ENCODE measurements at places on chromosomes 5 and 9. TPM values are rescaled to one million over a fixed set of nuclear protein-coding genes. Genes with fewer than 3 reads are reported as not detected.

GRCh38 chr5:60703944-60704343, 4.0 kb upstream of the DEPDC1B start:
- no peak overlapping the region for H3K4me3 ChIP-seq
- no peaks in the 10 kb centered on the region for H3K27me3 ChIP-seq
- no peak for DNase-seq
- H3K4me1 ChIP-seq, result peaks cover 15% of the 10 kb centered on the region
- H3K27ac ChIP-seq, result no peak overlapping the region
- H3K36me3 ChIP-seq, result no peaks in the 10 kb centered on the region

- peak; percentile 12 for DNase-seq
- H3K27ac ChIP-seq, result no peak overlapping the region
- no peaks in the 10 kb centered on the region for H3K4me1 ChIP-seq
Observed at GRCh38 chr5:175680463-175680862, 22.6 kb downstream of the HRH2 start.

LCN15 gene
- not detected for total RNA-seq

GRCh38 chr5:6125781-6126180, 252.6 kb downstream of the MED10 start:
- H3K36me3 ChIP-seq, result no peaks in the 10 kb centered on the region
- no peak for DNase-seq
- no peaks in the 10 kb centered on the region for H3K27me3 ChIP-seq
- H3K4me1 ChIP-seq, result no peaks in the 10 kb centered on the region
- no peak overlapping the region for H3K4me3 ChIP-seq
- H3K27ac ChIP-seq, result no peak overlapping the region

TRIO gene
- total RNA-seq, result 148 TPM

DNA sequence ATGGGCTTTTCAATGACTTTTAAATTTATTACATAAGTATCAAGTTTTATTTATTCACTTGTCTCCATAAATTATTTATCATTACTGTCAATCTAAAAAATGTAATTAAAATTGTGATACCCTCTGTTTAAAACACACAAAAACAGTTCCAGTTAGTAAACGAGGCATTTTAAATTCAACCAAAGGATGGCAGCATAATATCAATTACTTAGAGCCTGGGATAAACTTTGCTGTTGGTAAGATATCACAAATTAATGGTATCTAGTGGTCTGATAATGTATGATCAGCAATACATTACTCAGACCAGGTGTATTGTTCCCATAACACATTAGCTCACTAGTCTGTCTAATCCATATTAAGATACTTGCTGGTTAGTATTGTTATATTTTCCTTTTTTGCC, 9.6 kb upstream of the IFNE start:
- H3K27ac ChIP-seq, result no peak overlapping the region
- no peaks in the 10 kb centered on the region for H3K36me3 ChIP-seq
- no peak overlapping the region for H3K4me3 ChIP-seq
- no peak for DNase-seq

DNA sequence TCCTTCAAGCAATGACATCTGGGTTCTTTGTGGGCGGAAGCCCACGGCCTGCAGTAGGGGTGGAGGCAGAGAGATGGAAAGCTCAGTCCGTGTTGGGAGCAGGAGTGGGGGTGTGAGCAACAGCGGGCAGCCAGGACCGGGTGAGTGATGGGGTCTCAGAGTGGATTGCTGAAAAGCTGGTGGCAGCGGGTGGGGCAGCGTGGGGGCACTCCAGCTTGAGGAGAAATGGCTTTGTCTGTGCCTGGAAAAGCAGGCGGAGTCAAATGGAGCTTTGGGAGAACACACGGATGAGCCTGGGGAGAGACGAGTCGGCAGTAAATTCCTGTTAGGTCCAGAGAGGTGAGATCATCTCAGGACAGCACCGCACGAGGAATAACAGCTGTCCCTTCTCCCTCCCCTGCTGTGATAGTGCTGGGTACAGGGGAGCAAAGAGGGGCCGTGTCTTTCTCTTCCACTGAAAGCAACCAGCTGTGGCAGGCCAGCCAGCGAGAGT, 42.1 kb downstream of the CACNA1B start:
- H3K27me3 ChIP-seq, result no peaks in the 10 kb centered on the region
- H3K4me3 ChIP-seq, result no peak overlapping the region
- H3K36me3 ChIP-seq, result no peaks in the 10 kb centered on the region
- DNase-seq, result no peak
- H3K4me1 ChIP-seq, result no peaks in the 10 kb centered on the region

GRCh38 chr5:160837211-160837610, 14.8 kb downstream of the ATP10B start:
- no peaks in the 10 kb centered on the region for H3K27me3 ChIP-seq
- peaks cover 8% of the 10 kb centered on the region for H3K4me1 ChIP-seq
- H3K4me3 ChIP-seq, result no peak overlapping the region
- no peak for DNase-seq

NOXA1 gene
- 6.5 TPM for total RNA-seq

DNA sequence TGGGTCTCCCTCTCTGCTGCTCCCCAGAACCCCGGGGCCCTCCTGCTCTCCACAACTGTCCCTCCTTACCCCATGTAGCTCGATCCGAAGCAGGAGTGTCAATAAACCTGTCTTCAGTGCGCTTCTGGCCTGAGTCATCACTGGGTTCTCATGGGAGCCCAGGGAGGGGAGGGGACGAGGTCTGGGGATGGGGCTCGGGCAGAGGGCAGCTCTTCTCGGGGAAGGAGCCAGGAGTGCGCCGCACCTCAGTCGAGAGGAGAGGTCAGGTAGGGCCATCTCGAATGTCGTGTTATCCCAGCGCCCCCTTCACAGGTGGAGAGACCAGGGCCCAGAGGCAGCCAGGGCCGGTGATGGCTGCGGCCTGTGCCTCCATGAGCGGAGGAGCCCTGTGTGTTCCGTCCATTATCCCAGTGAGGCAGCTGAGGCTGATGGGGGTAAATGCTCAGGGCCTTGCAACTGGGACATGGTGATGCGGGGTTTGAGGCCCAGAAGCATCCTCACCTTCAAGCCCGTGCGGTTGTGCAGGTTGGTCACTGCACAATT, 52.1 kb downstream of the LRSAM1 start:
- no peak for DNase-seq
- H3K27ac ChIP-seq, result no peak overlapping the region
- no peaks in the 10 kb centered on the region for H3K27me3 ChIP-seq

- no peak overlapping the region for H3K4me3 ChIP-seq
- H3K27ac ChIP-seq, result no peak overlapping the region
- H3K36me3 ChIP-seq, result no peaks in the 10 kb centered on the region
- no peak for DNase-seq
Observed at GRCh38 chr5:123671711-123672456, 159.9 kb downstream of the CSNK1G3 start.

- H3K27ac ChIP-seq, result no peak overlapping the region
- no peak overlapping the region for H3K4me3 ChIP-seq
- no peaks in the 10 kb centered on the region for H3K4me1 ChIP-seq
Observed at GRCh38 chr5:15002173-15002572, 130.6 kb upstream of the ANKH start.

GRCh38 chr9:28234133-28234893, 661.0 kb upstream of the C9orf72 start:
- no peaks in the 10 kb centered on the region for H3K4me1 ChIP-seq
- no peaks in the 10 kb centered on the region for H3K36me3 ChIP-seq
- no peak overlapping the region for H3K27ac ChIP-seq
- H3K4me3 ChIP-seq, result no peak overlapping the region
- H3K27me3 ChIP-seq, result no peaks in the 10 kb centered on the region

DNA sequence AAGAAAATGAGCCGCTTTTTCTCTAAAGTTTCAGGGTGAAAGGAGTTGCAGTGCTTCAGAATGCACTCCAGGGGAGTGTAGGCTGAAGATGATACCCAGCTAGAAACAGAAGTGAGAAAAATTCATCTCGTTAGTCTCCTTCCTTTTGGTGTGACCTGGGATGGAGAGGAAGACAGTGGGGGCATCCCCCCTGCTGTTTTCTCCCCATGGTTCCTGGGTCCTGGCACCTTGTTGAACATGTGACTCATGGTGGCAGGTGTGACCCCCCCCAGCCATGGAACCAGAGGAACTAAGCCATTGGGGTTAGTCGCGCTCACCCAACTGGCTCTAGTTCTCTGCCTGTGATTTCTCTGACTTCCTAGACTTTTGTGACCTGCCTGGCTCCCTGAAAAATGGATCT, 424.6 kb downstream of the CSNK1G3 start:
- H3K27me3 ChIP-seq, result no peaks in the 10 kb centered on the region
- no peak for DNase-seq
- no peaks in the 10 kb centered on the region for H3K36me3 ChIP-seq
- H3K4me1 ChIP-seq, result no peaks in the 10 kb centered on the region

DNA sequence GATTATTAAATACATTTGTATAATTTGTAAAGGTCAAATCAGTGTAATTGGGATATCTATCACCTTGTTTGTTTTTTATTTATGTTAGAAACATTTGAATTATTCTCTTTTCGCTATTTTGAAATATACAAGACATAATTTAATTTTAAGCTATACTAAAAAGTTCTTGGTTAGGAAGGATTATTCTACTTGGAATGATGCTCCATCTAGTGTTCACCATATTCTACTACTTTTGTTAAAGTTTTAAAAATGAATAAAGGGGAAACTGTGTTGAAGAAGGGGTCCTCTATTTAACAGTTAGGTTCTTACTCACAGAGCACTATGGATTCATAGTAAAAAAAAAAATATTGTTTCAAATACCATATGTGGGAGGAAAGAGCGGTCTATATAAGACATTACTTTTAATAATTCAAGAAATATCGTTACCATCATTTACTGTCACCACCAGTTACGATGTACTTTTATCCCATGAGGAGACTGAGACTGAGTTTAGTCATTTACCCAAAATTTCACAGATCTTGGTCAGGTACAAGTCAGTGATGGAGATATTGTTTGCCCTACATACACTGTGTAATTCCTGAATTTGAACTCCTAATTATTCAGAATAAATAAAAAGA, 6.3 kb upstream of the STOM start:
- H3K4me1 ChIP-seq, result peaks cover 28% of the 10 kb centered on the region
- H3K27me3 ChIP-seq, result no peaks in the 10 kb centered on the region
- no peaks in the 10 kb centered on the region for H3K36me3 ChIP-seq
- no peak for DNase-seq

GRCh38 chr5:51202161-51202560, 181.1 kb upstream of the ISL1 start:
- H3K27me3 ChIP-seq, result no peaks in the 10 kb centered on the region
- H3K36me3 ChIP-seq, result no peaks in the 10 kb centered on the region
- H3K4me3 ChIP-seq, result no peak overlapping the region
- DNase-seq, result no peak
- no peaks in the 10 kb centered on the region for H3K4me1 ChIP-seq
- H3K27ac ChIP-seq, result no peak overlapping the region

CYLC2 gene
- total RNA-seq, result not detected

DNA sequence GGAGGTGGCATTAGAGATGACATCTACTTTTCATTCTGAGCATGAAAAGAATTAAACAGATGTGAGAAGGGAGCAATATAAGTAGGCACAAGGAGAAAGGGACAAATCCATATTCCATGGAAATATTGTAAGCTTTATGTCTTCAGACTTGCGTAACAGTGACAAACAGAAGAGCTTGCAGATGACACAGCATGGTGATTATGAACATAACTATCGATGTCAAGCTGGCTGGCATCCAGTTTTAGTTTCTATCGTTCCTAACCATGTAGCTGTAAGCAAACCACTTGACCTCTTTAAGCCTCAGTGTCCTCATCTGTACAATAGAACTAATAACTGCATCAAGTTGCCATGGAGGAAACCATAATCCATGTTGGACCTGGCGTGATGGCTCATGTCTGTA, 246.7 kb upstream of the ADRA1B start:
- H3K36me3 ChIP-seq, result no peaks in the 10 kb centered on the region
- H3K27ac ChIP-seq, result no peak overlapping the region
- H3K4me1 ChIP-seq, result no peaks in the 10 kb centered on the region
- H3K4me3 ChIP-seq, result no peak overlapping the region
- H3K27me3 ChIP-seq, result no peaks in the 10 kb centered on the region

GRCh38 chr9:93064392-93065134, 6.1 kb downstream of the SUSD3 start:
- H3K4me3 ChIP-seq, result no peak overlapping the region
- no peaks in the 10 kb centered on the region for H3K36me3 ChIP-seq
- H3K27me3 ChIP-seq, result no peaks in the 10 kb centered on the region
- no peak overlapping the region for H3K27ac ChIP-seq

GRCh38 chr5:56734091-56734694, 81.2 kb upstream of the MAP3K1 start:
- H3K4me3 ChIP-seq, result no peak overlapping the region
- no peaks in the 10 kb centered on the region for H3K27me3 ChIP-seq
- H3K27ac ChIP-seq, result no peak overlapping the region
- no peak for DNase-seq
- no peaks in the 10 kb centered on the region for H3K36me3 ChIP-seq

BTNL3 gene
- total RNA-seq, result not detected

DNA sequence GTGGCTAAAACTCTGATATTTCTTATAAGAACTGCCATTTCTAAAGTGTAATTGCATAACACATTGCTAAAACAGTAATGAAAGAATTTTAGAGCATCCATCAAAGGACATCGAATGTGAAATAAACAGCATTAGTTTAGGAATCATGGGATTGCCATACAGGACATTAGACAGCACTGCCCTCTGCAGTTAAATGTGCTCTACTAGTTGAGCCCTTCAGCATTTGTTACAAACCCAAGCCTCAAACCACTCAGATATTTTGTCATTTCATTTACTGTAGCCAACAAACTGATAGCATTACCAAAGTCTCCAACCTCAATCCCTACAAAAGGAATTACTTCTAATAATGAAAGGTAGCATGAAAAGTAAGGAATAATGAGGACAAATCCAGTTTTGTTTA, 116.8 kb upstream of the COX7C start:
- no peaks in the 10 kb centered on the region for H3K4me1 ChIP-seq
- H3K27me3 ChIP-seq, result no peaks in the 10 kb centered on the region
- H3K36me3 ChIP-seq, result no peaks in the 10 kb centered on the region
- H3K4me3 ChIP-seq, result no peak overlapping the region
- no peak overlapping the region for H3K27ac ChIP-seq
- DNase-seq, result no peak

DNA sequence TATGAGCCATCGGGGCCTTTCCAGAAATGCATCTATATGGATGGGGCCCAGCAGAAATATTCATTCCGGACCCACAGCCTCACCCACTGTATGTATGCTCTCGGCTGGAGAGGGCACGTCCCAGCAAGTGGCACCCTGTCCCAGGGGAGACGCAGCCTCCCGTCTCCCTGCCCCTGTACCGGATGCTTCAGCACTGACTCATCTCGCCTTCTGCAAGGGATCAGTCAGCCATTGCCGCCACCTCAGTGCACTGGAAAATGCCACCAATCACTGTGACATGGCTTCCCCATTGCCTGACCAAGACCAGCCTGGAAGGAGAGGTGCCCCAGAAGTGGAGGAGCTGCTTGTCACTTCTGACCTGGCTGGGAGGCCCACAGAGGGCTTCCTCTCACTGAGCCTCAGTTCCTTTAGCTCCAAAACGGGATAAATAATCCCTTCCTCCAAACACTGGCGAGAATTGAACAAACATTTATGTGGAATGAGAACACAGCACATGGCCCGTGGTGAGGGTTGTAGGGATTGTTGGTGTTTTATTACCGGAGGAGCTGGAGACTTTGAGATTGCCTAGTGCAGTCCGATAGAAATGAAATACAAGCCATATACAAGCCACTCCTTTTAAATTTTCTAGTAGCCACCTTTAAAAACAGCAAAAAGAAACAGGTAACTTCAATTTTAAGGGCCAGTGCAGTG, 43.9 kb upstream of the ORM1 start:
- H3K27me3 ChIP-seq, result no peaks in the 10 kb centered on the region
- H3K36me3 ChIP-seq, result no peaks in the 10 kb centered on the region
- no peak overlapping the region for H3K27ac ChIP-seq
- H3K4me1 ChIP-seq, result no peaks in the 10 kb centered on the region
- peak; percentile 48 for DNase-seq

- no peaks in the 10 kb centered on the region for H3K4me1 ChIP-seq
- no peak for DNase-seq
- H3K36me3 ChIP-seq, result no peaks in the 10 kb centered on the region
- no peaks in the 10 kb centered on the region for H3K27me3 ChIP-seq
- no peak overlapping the region for H3K4me3 ChIP-seq
Observed at GRCh38 chr9:34862043-34862442, 96.0 kb upstream of the PHF24 start.
